ENCODE measurements at places on chromosomes 3 and 15.

GRCh38 chr3:140552403-140552802 is 125.5 kb upstream of the TRIM42 start:
- no peak for DNase-seq

DNA sequence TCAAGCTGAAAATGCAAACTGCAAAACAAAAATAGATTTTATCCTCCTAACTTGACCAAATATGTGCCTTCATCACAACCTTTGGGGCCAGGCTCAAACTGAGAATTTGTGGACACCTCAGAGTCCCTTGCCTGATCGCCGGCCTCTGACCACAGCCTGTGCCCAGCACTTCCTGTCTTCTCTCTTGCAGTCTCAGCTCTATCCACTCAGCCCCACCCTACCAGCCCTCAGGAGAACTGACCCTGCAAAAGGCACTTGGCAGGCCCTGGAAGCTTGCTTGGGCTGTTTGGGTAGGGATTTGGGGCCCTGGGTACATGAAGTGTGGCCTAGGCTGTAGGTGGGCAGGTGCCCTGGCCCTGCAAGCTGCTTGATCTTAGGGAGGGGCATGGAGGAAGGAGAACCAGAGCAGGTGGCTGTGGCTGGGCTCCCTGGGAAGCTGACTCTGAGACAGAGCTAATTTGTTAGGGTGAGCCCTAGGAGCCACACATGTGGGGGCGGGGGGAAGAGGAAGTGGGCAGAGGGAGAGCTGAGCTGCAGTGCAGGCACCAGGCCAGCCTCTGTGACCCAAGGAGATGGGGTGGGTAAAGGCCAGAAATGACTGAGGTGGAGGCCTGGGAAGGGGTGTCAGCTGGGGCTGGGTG is 8.6 kb downstream of the CLEC3B start:
- no peak for DNase-seq

DNA sequence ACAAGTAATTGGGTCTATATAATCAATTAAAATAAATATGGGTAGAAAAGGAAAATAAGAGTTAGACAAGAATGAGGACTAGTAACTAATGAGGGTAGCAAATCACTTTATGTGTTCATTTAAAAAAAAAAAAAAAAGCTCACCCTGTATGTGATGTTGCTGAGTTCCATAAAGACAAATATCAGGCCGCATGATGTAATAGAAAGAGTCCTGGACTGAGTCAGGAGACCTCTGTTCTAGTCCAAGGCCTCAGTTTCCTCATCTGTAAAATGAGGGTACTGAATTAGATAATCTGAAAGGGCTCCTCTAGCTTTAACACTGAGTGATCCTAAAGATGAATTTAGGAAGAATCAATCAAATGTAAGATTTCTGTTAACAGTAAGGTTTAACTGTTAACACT is 117.6 kb downstream of the TBL1XR1 start:
- DNase-seq: no peak

GRCh38 chr15:63178034-63178433 is 11.4 kb upstream of the RAB8B start:
- DNase-seq: no peak

DNA sequence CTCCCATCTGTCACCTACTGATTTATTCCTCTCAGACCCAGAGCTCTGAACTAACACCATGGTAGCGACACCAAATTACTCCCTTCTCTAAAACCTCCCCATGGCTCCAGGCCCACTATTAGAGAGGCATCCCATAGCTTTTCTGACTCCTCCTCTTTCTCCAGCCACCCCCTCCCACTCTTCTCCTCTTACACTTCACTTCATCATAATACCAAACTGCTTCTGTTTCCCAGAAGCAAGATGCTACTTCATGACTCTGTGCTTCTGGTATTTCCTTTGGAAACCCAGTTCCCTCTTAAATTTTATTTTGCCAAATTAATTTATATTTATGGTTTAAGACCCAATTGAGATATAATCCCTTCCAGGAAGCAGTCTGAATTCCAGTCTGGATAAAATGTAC is 465.1 kb upstream of the PDZRN3 start:
- no peak for DNase-seq

DNA sequence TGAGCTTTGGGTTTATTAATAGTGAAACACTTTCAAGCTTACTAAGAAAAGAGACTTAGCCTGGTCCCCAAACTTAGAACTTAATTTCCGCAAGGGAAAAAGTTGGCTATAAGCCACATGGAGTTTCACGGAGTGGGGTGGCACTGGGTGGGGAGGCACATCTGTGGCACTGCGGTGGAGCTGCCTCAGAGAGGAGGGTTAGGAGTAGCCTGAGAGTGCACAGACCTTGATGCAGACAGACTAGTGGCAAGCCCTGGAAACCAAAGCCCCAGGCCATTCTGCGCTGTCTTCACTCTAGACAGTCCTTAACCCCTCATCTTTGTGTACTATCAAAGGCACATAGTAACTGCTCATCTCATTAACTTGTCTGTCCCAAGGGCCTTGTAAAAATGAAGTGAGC is 22.0 kb downstream of the CXCR6 start:
- no peak for DNase-seq

DNA sequence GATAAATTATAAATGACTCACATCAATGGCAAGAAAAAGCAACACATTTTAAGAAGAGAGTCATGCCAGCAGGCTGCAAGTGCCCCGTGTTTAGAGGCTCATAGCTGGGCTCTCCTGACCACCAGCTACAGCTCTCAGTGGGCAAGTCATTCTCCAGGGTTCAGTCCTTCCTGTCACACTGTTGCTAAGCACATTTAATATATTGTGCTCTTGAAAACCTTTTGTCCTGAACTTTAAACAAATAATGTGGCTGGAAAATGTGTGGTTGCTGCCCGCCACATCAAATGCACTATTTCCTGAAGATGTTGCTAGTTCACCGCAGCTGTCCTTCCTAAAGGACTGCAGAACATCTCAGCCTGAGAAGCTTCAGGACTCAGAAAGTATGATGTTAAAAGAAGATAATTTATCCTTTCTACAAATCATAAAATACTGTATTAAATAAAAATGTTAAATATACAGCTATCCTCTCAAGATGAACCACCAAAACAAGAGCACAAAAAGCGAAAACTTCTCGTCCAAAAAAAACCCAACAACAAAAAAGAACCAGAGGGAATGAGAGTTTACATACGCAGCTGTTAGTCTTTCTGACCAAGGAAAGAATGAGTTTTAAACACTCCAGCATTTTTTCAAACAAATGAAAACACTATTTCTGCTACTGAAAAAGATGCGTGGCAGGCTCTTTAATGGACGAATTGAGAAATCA is 951 bp downstream of the TARS3 start:
- no peak for DNase-seq
